ENCODE measurements at places on chromosomes 6 and 20. TPM values are rescaled to one million over a fixed set of nuclear protein-coding genes. Genes with fewer than 3 reads are reported as not detected.

- H3K4me1 ChIP-seq = peaks cover 3% of the 10 kb centered on the region
- no peaks in the 10 kb centered on the region for H3K27me3 ChIP-seq
- DNase-seq = peak; percentile 66
- H3K4me3 ChIP-seq = no peak overlapping the region
- H3K27ac ChIP-seq = no peak overlapping the region
- H3K36me3 ChIP-seq = no peaks in the 10 kb centered on the region
These were observed 78.9 kb downstream of the ANKRD60 start for GRCh38 chr20:58149437-58150091.

GRCh38 chr6:161273274-161273751 is 548 bp downstream of the AGPAT4 start:
- H3K4me1 ChIP-seq = no peaks in the 10 kb centered on the region
- H3K36me3 ChIP-seq = no peaks in the 10 kb centered on the region
- no peak overlapping the region for H3K27ac ChIP-seq
- peak overlapping the region; percentile 82 for H3K4me3 ChIP-seq
- no peaks in the 10 kb centered on the region for H3K27me3 ChIP-seq
- peak; percentile 54 for DNase-seq

- H3K27ac ChIP-seq = no peak overlapping the region
- DNase-seq = no peak
- no peaks in the 10 kb centered on the region for H3K36me3 ChIP-seq
- no peaks in the 10 kb centered on the region for H3K27me3 ChIP-seq
- no peaks in the 10 kb centered on the region for H3K4me1 ChIP-seq
- no peak overlapping the region for H3K4me3 ChIP-seq
These were observed 16.9 kb upstream of the FANCE start for GRCh38 chr6:35435074-35435837.

DNA sequence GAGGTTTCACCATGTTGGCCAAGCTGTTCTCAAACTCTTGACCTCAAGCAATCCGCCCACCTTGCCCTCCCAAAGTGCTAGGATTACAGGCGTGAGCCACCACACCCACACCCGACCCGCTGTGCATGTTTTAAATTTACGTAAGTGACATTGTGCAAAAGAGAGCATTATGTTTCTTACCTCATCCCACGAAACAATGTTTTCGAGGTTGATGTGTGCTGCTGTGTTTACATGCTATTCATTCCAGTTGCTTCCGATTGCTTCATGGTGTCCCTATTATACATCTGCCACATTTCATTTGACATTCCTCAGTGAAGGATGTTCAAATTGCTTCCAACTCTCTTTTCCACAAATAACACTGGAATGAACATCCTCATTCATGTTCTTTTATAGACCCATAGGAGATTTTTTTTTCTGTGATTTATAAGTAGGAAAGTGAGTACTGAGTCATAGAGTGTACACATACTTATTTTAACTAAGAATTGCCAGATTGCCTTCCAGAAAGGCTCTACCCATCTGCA is 403.9 kb upstream of the JARID2 start:
- H3K4me1 ChIP-seq = no peaks in the 10 kb centered on the region
- DNase-seq = no peak

DNA sequence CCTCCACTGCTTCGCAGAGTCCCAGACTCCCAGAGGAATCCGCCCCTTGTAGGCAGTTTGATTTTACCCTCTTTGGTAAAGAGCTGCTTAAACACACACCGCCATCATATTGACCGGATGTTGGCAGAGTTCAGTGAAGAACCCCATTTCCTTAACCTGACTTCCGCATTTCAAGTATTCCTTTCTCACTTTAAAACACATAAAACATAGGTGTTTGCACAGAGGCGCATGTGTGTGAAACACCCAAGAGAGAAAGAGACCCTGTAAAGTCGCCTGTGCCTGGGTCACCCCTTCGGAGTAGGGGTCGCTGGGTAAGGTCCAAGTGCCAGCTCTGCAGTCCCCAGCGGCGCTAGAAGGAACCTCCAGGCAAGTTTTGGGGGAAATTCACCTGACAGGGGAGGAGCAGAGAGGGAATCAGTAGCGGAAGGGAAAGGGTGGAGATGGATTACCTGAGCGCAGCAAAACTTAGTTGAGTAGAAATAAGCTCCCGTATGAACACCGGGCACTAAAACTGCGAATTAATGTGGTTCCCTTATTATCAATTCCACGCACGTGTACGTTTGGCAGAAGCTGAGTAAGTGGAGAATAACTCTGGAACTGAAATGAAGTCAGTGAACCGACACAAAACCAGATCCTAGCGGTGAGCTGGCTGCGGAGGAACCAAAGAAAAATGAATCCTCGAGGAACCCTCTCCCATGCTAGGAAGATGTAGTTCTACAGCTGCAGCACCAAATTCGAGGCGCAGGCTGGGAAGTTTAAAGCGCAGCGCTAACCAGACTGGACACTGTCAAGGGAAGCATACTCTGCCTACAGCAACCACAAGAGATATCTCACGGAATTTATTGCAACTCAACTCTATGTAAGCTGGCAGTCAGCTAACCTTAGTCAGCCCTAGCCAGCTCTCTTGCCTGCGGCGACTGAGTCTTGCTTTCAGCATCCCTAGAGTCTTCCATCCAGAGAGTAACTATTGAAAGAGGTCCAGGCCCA is 3.5 kb upstream of the HTR1B start:
- H3K36me3 ChIP-seq = no peaks in the 10 kb centered on the region
- no peak for DNase-seq
- H3K27ac ChIP-seq = peak overlapping the region; percentile 90
- H3K27me3 ChIP-seq = no peaks in the 10 kb centered on the region

GRCh38 chr6:1620504-1621069 is 10.9 kb downstream of the FOXC1 start:
- H3K27ac ChIP-seq = peak overlapping the region; percentile 99
- no peaks in the 10 kb centered on the region for H3K27me3 ChIP-seq
- H3K4me1 ChIP-seq = no peaks in the 10 kb centered on the region

Gene FBXL4
- 23.5 TPM for total RNA-seq

Gene ADGRG6
- total RNA-seq = 14.3 TPM

Gene SPATS1
- total RNA-seq = not detected
